ENCODE measurements at places on chromosomes 2 and 18.

GRCh38 chr2:148273158-148273691 is 252.3 kb downstream of the MBD5 start:
- no peak for DNase-seq

DNA sequence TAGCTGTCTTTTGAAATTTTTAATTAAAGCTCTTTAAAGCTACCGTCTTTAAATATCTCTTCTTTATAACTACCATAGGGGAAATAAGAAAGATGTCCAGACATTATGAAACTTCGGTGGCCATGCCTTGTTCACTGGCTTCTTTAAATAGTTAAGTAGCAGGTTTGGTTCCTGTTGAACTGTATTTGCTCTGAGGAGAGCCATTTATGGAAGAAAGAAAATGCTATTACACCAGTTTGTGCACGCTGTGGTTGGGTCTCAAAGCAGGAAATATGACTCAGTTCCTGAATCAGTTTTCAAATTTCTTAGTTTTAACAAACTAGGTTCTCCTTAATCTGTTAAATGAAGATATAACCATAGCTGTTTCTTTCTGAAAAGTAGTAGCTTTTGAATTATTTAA is 12.2 kb downstream of the ARPC2 start:
- no peak for DNase-seq

- DNase-seq, result no peak
Observed at GRCh38 chr2:152047824-152048471, 50.9 kb downstream of the CACNB4 start.

GRCh38 chr2:53856272-53856671 is 3.5 kb downstream of the GPR75 start:
- DNase-seq, result no peak

- no peak for DNase-seq
Observed at GRCh38 chr2:203441463-203441862, 93.6 kb downstream of the RAPH1 start.

GRCh38 chr2:207394812-207395534 is 134.8 kb upstream of the CREB1 start:
- no peak for DNase-seq

DNA sequence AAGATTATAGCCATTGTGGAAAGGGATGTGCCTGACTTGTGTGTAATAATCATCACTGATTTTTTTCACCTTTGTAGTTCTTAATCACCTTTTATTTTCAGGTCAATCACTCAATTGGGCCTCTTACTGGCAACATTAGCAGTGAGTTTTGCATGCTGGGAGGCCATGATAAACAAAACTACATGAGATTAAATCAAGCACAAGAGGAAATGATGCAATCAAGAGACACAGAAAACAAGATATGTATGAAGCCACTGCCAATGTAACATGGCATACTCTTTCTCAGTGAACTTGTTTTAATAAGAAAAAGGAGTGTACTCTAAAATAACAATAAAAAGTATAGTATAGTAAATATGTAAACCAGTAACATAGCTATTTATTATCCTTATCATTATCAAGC is 69.9 kb upstream of the FSIP2 start:
- DNase-seq, result no peak

GRCh38 chr2:128364441-128364911 is 45.8 kb upstream of the HS6ST1 start:
- no peak for DNase-seq

DNA sequence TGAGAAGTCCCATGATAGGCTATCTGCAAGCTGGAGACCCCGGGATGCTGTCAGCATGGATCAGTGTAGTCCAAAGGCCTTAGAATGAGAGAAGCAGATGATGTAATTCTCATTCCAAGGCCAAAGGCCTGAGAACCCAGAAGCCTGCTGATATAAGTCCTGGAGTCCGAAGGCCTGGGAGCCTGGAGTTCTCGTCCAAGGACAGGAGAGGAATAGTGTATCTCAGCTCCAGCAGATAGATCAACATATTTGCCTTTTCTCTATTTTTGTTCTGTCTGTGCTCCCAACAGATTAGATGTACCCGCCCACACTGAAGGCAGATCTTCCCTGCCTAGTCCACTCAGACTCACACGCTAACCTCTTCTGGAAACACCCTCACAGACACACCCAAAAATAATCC is 454.9 kb upstream of the CHAC2 start:
- no peak for DNase-seq

- no peak for DNase-seq
Observed at GRCh38 chr18:10052871-10053270, 139.1 kb downstream of the VAPA start.

DNA sequence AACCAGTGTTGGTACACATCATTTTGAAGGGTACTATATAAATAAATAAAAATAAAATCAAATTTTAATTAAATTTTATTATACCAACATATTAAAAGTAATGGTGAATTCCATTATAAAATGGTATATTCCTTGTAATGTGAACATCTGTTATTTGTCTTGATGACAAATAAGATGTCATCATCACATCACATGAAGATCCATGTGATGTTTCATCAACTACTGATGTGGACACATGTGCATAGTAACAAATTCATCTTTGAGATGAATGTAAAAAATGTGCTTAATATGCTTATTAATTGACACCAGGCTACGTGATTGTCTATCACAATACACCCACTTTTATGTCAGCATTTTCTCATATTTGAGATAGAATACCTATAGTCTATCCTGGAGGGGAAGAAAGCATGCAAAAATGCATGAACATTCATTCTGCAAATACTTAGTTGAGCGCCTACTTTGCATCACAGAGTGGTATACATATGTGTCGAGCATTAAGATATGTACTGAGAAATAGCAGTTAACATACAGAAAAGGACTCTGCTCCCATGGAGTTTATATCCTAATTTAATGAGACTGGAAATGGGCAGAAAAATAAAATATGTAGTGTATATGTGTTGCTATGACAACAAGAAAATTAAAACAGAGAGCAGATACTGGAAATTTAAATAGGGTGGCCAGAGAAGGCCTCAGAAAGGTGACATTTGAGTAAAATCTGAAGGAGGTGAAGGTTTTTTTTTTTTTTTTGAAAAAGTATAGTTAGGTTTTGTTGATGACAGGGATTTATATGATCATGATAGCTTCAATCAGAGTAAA is 281.1 kb downstream of the ARHGAP15 start:
- DNase-seq, result no peak

GRCh38 chr2:148646231-148646559 is 1.6 kb downstream of the EPC2 start:
- no peak for DNase-seq

DNA sequence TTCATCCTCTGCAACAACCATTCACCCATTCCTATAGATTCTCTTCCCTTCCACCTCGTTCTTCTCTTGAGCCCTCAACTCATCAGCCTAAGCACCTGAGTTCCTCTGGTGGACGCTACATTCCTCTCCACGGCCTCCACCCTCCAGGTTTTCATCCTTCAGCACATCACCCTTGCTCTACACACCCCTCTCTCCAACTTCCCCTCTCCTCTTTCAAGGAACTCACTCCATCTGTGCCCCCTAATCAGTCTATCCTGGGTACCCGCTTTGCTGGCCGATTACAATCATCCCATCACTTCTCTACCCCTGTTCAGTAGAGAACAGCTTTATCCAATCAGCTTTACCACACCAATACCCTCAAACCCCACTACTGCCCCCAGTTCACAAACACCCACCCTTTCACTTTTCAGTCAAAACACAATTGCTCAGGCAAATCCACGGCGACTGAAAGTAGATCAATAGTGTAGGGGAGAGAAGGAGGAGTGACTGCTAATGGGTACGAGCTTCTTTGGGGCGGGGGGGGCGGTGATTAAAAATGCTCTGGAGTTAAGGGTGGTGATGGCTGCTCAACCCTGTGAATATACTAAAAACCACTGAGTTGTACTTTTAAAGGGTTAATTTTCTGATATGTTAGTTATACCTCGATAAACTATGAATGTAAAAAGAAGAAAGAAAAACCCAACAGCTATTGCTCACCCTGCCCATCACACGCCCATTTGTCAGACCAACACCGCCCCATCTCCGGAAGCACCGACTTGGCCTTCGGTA is 857 bp downstream of the DYM start:
- DNase-seq, result no peak

- DNase-seq, result no peak
Observed at GRCh38 chr2:195343942-195344530, 313.0 kb upstream of the SLC39A10 start.

DNA sequence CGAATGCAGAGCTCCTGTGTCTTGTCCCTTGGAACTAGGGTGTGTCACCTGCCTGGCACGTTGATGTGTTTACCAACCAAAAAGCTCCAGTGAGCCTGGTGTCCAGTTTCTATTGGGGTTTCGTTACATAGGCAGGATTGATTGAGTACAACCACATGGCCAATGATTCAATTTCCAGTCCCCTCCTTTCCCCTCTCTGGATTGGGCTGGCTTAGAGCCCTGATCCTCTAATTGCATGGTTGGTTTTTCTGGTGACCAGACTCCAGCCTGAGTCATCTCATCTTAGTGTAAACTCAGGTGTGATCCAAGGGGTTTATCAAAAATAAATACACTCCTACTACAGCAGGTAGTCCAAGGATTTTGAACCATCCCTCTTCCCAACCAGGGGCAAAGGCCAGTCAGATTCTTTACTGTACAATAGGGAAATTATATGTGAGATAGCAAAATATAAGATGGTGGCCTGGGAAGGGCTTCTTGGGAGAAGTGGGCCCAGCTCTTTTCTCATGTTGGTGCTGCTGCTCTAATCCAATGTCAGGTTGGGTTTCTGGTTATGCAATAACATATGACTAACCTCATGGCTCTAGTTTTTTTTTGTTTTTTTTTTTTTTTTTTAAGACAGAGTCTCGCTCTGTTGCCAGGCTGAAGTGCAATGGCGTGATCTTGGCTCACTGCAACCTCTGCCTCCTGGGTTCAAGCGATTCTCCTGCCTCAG is 64.7 kb upstream of the MGAT5 start:
- no peak for DNase-seq
